ENCODE measurements at places on chromosomes 7 and 10. TPM values are rescaled to one million over a fixed set of nuclear protein-coding genes. Genes with fewer than 3 reads are reported as not detected.

MGAM2 gene
- total RNA-seq: not detected

ASZ1 gene
- not detected for total RNA-seq

HDAC9 gene
- total RNA-seq: 7.6 TPM

SP4 gene
- 8.3 TPM for total RNA-seq

AKR1D1 gene
- not detected for total RNA-seq

SPAM1 gene
- not detected for total RNA-seq

THSD7A gene
- 28.3 TPM for total RNA-seq

NUTM2E gene
- total RNA-seq: not detected

TCAF2 gene
- 3.8 TPM for total RNA-seq

KCP gene
- not detected for total RNA-seq

TRIM73 gene
- total RNA-seq: 2.0 TPM

VPS26A gene
- total RNA-seq: 36.4 TPM

TRIM50 gene
- total RNA-seq: not detected

SPOCK2 gene
- total RNA-seq: 7.4 TPM

LAMB1 gene
- 445 TPM for total RNA-seq

PRLHR gene
- not detected for total RNA-seq

LGI1 gene
- total RNA-seq: not detected

INMT gene
- total RNA-seq: not detected
